Upper lobe of left lung (tissue), 6 donors: ENCODE measurements at places on chromosomes 11 and 22. TPM values are rescaled to one million over a fixed set of nuclear protein-coding genes. Genes with fewer than 3 reads are reported as not detected.

The GPHA2 gene
- total RNA-seq, result not detected

The SLC22A6 gene
- total RNA-seq, result not detected

The HORMAD2 gene
- not detected for total RNA-seq

The ANO1 gene
- 11.5 TPM for total RNA-seq

The IFITM10 gene
- total RNA-seq, result 9.3 TPM

The MICALL1 gene
- total RNA-seq, result 47.1 TPM

The AP2A2 gene
- 106 TPM for total RNA-seq

The CTTN gene
- total RNA-seq, result 413 TPM

The SLC5A1 gene
- 1.1 TPM for total RNA-seq

The MYOD1 gene
- total RNA-seq, result not detected

The GRIA4 gene
- total RNA-seq, result not detected

The CASP5 gene
- total RNA-seq, result not detected

The CASP1 gene
- 26.1 TPM for total RNA-seq

The ROBO4 gene
- total RNA-seq, result 111 TPM

The TMEM45B gene
- total RNA-seq, result 14.9 TPM

The ISX gene
- total RNA-seq, result not detected

The CNGA4 gene
- total RNA-seq, result 0.55 TPM

The SLC22A8 gene
- not detected for total RNA-seq

The THY1 gene
- total RNA-seq, result 2.7 TPM

The PLEKHA7 gene
- total RNA-seq, result 49.9 TPM

The EHF gene
- total RNA-seq, result 31.8 TPM

The MRGPRX3 gene
- not detected for total RNA-seq

The CALCA gene
- not detected for total RNA-seq

The SHANK3 gene
- total RNA-seq, result 36.4 TPM

The USP2 gene
- total RNA-seq, result 3.4 TPM

The TSSC4 gene
- total RNA-seq, result 28.9 TPM

The SMTNL1 gene
- not detected for total RNA-seq

The OVOL1 gene
- total RNA-seq, result 2.2 TPM

The MOGAT2 gene
- total RNA-seq, result not detected

The HBD gene
- total RNA-seq, result not detected

The PANX3 gene
- not detected for total RNA-seq

The KCNC1 gene
- total RNA-seq, result not detected

The IL10RA gene
- 39.2 TPM for total RNA-seq

The WNT7B gene
- total RNA-seq, result 15.6 TPM

The CCDC188 gene
- total RNA-seq, result 1.8 TPM

The FAT3 gene
- 9.8 TPM for total RNA-seq
